Posterior cingulate gyrus (tissue), 11 donors: ENCODE measurements at places on chromosomes 2 and 18.
A peak's percentile ranks its signal among the peaks of the same experiment; 100 is the strongest.

- no peak for DNase-seq
Measured at GRCh38 chr2:5845798-5846330, 153.7 kb downstream of the SOX11 start.

- no peak for DNase-seq
Measured at GRCh38 chr2:109455731-109456691, 157.8 kb downstream of the SEPTIN10 start.

DNA sequence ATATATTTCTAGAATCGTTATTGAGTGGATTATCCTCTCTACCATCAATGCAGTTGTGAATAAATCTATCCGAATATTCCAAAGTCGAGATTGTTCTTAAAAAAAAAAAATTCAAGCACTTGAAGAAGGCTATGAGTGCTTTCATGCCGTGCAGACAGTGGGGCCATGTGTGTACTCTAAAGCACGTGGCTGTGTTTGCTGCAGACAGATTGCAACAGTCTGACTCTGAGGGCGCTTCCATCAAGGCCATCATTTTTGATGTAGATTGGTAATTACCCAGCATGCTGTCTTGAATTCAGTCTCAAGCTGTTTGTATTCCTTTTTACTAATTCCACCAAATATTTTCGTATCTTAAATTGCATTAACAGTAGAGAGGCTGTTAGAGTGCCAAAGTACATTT lies 325.9 kb upstream of the LINC00305 start:
- DNase-seq: no peak

DNA sequence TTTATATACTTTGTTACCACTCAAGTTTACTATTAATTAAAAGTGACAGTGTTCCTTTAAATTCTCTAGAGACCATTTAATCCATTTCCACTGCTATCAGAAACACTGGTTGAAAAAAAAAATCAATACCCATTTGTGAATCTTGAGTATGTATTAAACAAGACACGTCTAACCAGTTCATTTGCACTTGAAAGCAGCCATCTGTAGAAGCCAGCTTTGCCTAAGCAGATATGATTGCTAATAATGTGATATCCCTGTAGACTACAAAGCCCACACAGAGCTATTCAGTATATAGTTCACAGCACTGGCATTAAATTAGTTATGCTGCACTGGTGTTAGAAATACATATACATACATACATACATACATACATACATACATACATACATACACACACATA lies 111.8 kb upstream of the SP3 start:
- no peak for DNase-seq

GRCh38 chr2:38187541-38188011 lies 111.6 kb upstream of the CYP1B1 start:
- no peak for DNase-seq

DNA sequence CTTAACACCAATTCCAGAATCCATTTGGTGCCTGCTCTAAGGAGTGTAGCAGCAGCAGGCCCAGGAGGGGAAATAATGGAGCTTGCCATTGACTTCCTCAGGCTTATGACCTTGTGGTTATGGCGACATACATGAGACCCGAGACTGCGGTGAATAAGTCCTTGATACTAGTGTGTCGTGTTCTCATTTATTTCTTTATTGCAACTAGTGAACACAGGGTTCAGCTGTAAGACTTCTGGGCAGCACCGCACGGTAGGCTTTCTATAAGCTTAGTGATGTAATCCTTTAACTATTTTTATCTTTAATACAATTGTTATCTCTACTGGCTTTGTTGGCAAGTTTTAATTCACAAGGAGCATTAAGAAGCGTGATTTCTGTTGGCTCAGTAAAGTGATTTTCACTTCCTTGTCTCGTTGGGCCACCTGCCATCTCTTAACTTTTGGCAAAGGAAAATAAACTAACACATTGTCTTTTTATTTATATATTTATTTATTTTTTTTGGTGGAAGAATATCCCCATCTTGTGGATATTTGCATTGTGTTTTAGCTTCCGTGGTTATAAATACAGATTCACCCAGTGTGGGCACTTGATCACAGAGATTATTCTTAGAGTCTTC lies 139.8 kb downstream of the LTBP1 start:
- no peak for DNase-seq

DNA sequence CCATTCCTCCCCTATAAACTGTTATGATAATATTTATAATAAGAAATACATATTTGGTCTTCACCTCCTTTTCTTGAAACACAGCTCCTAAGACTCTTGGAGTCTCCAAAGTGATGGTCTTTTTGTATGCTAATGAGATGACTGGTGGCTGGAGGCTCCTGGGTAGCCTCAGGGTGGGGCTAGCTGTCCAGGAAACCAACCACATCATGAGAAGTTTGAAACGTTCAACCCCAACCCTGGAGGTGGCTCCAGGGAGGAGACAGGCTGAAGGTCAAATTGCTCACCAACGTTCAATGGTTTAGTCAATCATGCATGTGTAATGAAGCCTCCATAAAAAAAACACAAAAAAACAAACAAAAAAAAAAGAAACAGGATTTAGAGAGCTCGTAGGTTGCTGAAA lies 298.7 kb upstream of the MGAT5 start:
- DNase-seq: no peak

DNA sequence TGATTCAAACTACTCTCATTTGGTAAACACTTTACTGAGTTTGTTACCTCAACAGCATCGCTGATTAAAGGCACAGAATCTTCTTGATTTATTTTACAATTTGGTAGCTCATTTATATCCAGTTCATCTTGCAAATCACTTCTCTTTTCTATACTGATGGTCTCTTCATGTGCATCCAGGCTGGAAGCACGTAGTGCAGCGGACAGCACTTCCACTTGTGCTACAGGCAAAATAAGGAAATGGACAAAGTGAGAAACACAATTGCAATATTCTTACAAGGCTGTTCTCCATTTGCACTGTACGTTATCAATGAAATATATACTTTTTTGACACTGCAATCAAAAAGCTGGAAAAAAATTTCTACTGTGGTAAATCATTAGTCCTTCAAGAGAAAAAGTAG lies 51.0 kb downstream of the PPP4R1 start:
- DNase-seq: no peak

DNA sequence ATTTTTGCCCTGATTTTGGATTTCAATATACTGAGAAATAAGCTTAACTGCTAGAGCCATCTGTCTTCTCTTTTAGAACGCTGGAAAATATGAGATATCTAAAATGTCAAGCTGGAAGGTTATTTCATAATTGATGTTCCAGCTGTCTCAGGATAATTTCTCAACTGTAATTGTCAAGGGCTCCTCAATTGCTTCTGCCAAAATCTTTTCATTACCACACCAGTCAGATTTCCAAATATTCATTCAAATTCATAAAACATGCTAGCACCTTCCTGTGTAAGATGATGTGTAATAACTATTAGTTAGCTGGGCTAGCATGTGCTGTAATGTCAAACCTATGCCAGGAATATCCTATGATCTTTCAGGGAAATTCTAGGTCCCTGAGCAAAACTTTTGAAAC lies 88.1 kb downstream of the TNFRSF11A start:
- DNase-seq: no peak

DNA sequence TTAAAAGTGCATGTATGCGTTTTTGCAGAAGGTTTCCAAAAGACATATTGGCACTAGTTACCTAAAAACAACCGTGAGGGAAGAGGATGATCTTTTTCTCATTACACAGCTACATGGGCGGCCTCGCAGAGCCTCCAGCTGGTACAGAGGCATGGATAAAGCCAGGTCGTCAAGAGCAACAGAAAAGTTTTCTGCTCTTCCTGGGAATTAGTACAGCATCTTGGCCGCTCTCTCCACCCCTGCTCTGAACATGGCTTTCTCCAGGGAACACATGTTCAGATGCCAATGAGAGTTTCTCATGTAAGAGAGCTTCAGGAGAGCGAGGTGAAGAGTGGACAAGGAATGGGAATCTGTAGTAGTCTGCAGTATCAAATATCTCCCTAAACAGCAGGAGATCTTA lies 108.4 kb downstream of the ZEB2 start:
- no peak for DNase-seq

- no peak for DNase-seq
Measured at GRCh38 chr2:79713131-79713785, 200.4 kb downstream of the CTNNA2 start.

DNA sequence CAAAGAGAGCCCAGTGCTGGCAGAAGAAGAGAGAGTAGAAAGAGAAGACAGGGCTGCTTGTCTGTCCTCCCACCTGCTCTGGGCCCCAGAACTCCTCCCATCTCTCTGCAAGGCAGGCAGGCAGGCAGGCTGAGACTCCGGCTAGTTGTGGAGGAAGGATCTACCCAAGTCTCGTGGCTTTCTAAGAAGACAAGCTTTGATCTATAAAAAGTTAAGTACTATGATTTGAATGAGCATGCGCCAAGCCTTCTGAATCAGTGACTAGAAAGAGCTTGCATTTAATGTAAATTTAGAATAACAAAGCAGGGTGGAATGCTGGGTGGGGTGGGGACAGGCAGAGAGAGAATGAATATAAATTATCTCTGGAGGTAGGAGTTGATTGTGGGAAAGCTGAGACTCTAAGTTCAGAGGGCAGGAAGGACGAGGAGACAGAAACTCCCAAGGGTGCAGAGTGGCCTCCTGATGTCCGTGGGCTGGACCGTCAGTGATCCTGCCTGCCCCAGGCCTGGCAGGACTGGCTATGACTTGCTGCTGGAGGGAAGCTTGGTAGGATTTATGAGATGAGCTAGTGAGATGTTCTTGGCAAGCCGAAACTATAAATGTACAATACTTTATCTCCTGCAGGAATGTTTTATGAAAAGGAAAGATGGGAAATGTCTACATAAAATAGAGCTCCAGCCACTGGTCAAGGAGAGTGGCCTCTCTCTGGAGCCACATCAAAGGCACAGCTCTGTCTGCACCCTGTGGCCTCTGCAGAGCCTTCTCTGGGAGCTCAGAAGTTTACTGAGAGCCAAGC lies 447.5 kb downstream of the TNS1 start:
- DNase-seq: no peak

GRCh38 chr18:76491473-76491775 lies 3.6 kb downstream of the ZNF516 start:
- DNase-seq: no peak

DNA sequence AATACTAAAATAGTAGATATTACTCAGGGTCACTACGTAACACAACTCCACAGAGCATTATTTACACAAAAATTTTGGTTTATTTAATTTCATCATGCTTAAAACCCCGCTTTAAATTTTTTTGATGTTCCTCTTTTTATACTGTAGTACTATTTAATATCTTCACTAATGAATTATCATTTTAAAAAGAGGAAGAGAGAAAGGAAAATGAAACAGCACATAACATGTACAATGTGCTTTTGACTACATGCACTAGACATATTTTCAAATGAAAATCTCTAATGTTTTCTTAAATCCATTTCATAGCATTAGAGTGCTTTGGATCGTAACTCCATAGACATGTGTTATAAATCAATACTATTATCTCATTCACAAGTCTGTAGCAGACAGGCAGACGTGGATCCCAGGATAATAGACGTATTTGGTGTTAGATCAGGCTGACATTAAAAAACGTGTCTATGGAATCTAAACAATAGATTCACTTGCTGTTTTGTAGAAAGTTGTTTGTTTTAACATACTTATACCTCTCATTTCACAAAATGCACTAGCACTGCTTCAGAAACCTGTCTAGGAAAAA lies 897.0 kb downstream of the CPS1 start:
- no peak for DNase-seq

DNA sequence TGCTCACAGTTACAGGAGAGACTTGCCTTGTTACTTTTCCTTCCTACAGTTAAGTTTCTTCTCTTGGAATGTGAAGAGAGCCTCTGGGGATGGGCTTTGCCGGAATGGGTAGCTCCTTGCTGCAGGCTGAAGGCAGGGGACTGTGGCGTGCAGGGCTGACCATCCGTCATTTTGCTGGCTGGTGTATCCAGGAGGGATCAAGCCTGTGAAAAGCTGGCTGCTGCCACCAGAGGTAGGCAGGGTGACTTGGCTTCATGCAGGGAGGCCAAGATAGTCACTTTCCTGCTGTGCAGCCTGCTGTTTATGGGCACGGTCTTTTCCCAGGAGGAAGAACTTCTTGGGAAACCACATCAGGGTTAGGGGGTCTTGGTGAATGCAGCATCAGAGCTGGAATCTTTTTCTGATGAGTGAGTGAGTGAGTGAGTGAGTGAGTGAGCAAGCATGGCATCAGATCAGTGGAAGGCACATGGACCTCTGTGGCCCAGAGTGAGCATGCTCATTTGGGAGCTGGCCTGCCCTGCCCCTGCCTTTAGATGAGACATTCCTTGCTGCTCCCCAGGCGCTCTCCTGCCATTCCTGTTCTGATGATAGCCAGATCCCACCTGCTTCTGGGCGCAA lies 33.0 kb downstream of the FHOD3 start:
- no peak for DNase-seq

- DNase-seq: no peak
Measured at GRCh38 chr2:198991431-198991830, 466.3 kb downstream of the SATB2 start.

- no peak for DNase-seq
Measured at GRCh38 chr2:207130958-207131521, 34.7 kb downstream of the KLF7 start.

DNA sequence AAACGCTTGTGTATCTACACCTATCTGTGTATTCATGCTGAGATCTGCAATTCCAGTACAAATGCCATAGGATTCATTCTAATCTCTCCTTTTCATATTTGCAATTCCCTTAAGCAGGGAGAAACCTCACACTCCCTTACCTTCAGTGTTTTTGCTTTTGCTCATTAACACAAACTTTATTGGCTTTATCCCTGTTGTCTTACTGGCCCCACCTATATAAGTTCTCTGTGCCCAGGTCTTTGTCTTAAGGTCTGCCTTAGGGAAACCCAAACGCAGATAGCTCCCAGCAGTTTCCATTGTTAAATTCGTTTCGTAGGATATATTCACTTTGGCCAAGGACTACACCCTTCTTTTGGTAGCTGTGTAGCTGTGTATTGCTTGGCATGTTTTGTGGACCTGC lies 4.0 kb upstream of the SNORC start:
- DNase-seq: no peak

GRCh38 chr2:66550826-66551225 lies 115.9 kb downstream of the MEIS1 start:
- no peak for DNase-seq

GRCh38 chr18:44816050-44816449 lies 135.4 kb downstream of the SETBP1 start:
- DNase-seq: no peak

GRCh38 chr2:101775636-101776035 lies 78.1 kb downstream of the MAP4K4 start:
- DNase-seq: no peak

GRCh38 chr2:127032621-127033020 lies 74.3 kb downstream of the BIN1 start:
- no peak for DNase-seq

GRCh38 chr2:38427936-38428335 lies 50.9 kb upstream of the ATL2 start:
- no peak for DNase-seq

DNA sequence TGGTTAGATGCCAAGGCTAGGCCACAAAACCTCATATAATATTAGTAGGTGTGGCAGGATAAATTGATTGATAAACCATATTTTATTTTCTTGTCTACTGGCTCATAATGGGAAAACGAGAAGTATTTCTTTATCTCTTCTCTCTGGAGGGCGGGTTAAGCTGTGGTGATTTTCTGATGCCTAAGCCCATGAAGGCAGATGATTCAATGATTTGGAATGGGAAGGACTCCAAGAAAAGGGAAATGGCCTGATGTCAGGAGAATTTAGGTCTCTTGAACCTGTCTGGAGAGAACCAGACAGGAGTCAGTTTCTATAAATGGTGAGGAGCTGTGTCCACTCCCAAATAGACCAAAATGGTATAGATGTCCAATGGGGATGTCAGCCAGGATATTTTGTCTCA lies 18.7 kb upstream of the MAP4K3 start:
- DNase-seq: no peak

GRCh38 chr18:58649966-58650816 lies 21.1 kb upstream of the MALT1 start:
- no peak for DNase-seq

- DNase-seq: peak; percentile 70
Measured at GRCh38 chr18:13112982-13113381, 105.6 kb upstream of the LDLRAD4 start.
